ENCODE measurements at places on chromosomes 2 and 18.
A peak's percentile ranks its signal among the peaks of the same experiment; 100 is the strongest.

DNA sequence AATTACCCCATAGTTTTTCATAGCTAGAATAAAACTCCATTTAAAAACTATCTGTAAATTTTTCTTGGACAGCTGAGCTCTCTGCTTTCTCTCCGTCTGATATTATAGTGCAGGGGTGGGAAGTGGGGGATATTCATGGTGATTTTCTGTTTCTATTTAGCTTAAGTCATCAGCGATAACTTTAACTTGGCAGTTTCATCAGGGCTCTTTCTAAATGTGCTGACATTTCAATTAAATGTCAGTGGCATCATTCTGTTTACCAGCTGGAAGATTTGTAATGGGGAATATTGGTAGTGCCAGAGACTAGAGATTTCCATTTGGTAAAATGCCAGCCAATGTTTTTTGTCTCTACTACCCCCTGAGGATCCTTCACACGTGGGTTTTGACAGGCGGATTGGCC, 53.5 kb upstream of the CAPN13 start:
- DNase-seq: no peak

- no peak for DNase-seq
Measured at GRCh38 chr2:12928775-12929401, 212.2 kb downstream of the TRIB2 start.

- no peak for DNase-seq
Measured at GRCh38 chr2:95317123-95317500, 20.0 kb downstream of the KCNIP3 start.

GRCh38 chr2:85748039-85748734, 5.6 kb upstream of the ATOH8 start:
- peak; percentile 71 for DNase-seq

DNA sequence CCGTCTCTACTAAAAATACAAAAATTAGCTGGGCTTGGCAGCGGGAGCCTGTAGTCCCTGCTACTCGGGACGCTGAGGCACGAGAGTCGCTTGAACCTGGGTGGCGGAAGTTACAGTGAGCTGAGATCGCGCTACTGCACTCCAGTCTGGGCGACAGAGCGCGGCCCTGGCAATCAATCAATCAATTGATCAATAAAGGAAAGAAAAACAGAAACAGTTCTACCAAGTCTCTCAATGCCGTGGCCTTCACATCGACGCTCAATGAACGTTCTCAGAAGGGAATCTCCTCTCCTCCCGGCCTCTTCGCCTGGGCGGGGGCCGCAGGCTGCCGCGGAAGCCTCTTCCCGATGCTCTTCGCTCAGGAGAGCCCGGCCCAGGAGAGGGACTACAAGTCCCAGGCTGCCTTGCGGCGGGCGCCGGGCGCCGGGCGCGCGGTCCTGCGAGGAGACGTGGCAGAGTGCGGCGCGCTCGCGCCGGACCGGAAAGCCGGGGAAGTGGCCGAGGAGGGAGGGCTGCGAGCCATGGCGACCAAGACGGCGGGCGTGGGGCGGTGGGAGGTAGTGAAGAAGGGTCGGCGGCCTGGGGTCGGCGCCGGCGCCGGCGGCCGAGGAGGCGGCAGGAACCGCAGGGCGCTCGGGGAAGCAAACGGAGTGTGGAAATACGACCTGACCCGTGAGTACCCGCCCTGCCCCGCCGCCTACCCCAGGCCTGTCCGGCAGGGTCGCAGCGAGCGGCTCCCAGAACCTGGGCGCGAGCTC, at the start of gene TMEM214:
TMEM214 (plus strand) TSS at position 471 of the 758 bp plus-strand sequence; CDS start at position 522, 51 bp downstream.
- DNase-seq: peak; percentile 96

GRCh38 chr18:64207820-64208219, 58.9 kb upstream of the LINC00305 start:
- no peak for DNase-seq

- no peak for DNase-seq
Measured at GRCh38 chr2:196187898-196188458, 16.6 kb upstream of the STK17B start.

DNA sequence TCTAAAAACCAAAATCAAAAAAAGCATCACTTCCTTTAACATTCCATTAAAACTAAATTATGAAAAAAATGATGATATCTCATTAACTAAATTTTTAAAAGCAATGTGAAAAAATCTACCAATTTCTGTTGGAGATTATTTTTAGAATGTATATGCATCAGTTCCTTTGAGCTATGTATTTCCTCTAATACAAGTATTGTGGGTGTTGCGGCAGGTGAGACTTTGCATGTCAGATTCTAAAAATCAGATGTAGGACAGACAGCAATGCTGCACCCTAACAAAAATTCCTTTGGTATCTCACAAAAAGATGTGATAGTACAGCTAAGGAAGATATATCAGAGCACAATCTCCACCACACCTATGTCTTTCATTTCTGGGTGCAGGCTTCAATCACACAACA, 6.8 kb downstream of the MBD2 start:
- DNase-seq: no peak

- no peak for DNase-seq
Measured at GRCh38 chr2:109474319-109474825, 139.4 kb downstream of the SEPTIN10 start.

- DNase-seq: no peak
Measured at GRCh38 chr2:178523596-178524134, 43.4 kb downstream of the PLEKHA3 start.

- DNase-seq: no peak
Measured at GRCh38 chr2:12929758-12930157, 213.0 kb downstream of the TRIB2 start.
